Left renal pelvis (tissue), 4 donors: ENCODE measurements at places on chromosomes 7 and 10. TPM values are rescaled to one million over a fixed set of nuclear protein-coding genes. Genes with fewer than 3 reads are reported as not detected.

DNA sequence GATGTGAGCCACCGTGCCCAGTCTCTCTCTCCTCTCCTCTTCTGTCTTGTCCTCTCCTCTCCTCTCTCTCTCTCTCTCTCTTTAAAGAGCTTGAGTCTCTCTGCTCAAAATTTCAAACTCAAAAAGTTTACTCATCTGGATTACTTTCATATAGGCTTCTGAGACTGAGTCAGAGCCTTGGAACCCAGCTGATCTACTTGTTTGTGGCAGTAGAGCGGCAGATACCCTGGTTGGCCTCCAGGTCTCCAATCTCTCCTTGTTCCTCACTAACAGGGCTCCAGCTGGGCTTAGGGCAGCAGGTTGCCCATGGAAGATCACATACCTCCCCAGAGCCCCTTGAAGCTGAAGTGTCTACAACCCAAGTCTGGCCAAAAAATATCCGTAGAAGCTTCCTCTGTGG, 51.0 kb downstream of the HHEX start:
- no peak for DNase-seq

- no peak for DNase-seq
Observed at GRCh38 chr7:12256090-12256489, 45.0 kb downstream of the TMEM106B start.

DNA sequence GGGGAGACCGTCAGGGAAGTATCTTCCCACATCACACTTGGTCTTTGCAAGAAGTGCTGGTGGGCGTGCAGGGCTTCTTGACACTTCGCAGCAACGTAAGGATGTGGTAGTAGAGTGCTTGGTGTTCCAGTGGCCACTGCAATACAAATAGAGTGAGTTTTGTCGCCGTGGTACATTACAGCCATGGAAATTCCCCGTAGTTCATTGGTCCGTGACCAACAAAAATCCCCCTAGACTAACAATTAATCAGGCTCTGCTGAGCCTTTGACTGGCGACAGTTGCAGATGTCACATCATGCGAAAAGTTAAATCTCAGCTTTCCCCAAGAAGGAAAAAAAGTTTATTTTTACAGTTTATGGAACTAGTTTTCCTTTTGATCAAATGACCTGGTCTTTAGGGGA, 134.7 kb downstream of the MGMT start:
- peak; percentile 25 for DNase-seq

GRCh38 chr10:119501690-119502089, 40.8 kb downstream of the RGS10 start:
- no peak for DNase-seq

DNA sequence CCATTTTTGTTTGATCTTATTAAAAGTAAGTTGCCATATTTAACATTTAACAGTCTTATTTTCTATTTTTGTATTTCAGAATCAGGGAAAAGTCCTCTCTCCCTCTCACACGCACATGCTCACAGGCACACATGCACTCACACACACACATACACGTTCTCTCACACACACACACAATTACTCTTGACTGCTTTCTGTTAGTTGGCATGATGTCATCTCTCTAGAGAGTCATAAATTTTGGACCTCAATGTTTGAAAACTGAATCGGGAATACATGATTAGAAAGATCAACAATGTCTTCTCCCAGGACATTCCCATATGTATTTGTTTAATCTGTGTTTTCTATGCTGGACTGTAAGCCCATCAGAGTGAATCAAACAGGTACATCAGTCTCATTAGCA, 165.7 kb upstream of the AHR start:
- no peak for DNase-seq

The PCLO gene
- 8.6 TPM for polyA plus RNA-seq

The PILRA gene
- polyA plus RNA-seq: 4.7 TPM
